ENCODE measurements at places on chromosomes 11 and 22.

DNA sequence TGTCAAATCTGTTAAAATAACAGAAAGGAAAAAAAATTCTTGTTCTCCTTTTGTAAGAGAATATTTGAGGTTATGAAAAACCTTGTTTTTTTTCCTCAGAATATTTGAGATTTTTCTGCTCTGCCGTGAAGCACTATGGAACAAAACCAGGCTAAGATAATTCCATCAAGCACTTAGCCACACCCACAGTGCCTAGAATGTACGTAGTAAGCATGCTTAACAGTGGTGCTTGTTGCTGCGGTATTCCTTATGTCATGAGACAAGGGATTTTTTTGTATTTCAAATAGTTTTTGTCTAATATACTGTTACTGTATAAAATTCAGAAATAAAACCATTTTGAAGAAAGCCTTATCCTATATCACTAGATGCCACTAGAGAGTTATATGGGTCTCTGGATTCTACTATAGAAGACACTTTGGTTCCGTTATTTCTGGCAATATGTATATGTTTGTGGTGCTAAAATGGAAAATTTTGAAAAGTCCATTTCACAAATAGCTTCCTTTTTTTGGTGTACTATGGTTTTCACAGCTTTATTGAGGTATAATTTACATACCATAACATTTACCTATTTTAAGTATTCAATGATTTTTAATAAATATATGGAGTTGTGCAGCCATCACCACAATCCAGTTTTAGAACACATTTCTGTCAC, 23.7 kb downstream of the PDHX start:
- no peak for DNase-seq

- no peak for DNase-seq
Observed at GRCh38 chr11:15816260-15816871, 540.0 kb downstream of the SOX6 start.

DNA sequence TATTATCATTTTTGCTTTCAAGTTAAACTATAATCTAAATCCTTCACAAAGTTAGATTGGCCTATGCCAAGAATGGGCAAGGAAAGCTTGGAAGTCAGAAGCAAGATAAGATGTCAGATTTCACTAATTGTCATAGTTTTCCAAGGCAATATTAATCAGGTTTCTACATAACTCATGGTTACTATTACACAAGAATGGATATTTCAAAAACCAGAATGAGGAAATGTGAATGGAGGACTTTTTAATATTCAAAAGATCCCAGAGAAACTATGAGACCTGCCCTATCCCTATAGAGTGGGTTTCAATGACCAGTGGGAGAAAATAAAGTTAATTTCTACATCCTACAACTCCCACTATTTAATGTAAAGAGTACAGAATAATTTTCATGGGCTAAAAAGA, 203.2 kb downstream of the CASP12 start:
- DNase-seq: no peak

GRCh38 chr22:47092896-47093311, 330.5 kb downstream of the TBC1D22A start:
- no peak for DNase-seq

- DNase-seq: no peak
Observed at GRCh38 chr11:72643547-72643946, 30.7 kb downstream of the PDE2A start.

GRCh38 chr11:103878646-103879045, 157.8 kb upstream of the DDI1 start:
- no peak for DNase-seq

GRCh38 chr22:47006433-47006832, 244.0 kb downstream of the TBC1D22A start:
- no peak for DNase-seq

- DNase-seq: no peak
Observed at GRCh38 chr11:124895471-124895971, 2.1 kb downstream of the ROBO4 start.

GRCh38 chr22:44293034-44293433, 19.7 kb downstream of the SHISAL1 start:
- DNase-seq: no peak

Data from GOT3 (cell line).